Common myeloid progenitor, CD34-positive (primary cell): ENCODE measurements at places on chromosomes 2 and 18.
A peak's percentile ranks its signal among the peaks of the same experiment; 100 is the strongest.

DNA sequence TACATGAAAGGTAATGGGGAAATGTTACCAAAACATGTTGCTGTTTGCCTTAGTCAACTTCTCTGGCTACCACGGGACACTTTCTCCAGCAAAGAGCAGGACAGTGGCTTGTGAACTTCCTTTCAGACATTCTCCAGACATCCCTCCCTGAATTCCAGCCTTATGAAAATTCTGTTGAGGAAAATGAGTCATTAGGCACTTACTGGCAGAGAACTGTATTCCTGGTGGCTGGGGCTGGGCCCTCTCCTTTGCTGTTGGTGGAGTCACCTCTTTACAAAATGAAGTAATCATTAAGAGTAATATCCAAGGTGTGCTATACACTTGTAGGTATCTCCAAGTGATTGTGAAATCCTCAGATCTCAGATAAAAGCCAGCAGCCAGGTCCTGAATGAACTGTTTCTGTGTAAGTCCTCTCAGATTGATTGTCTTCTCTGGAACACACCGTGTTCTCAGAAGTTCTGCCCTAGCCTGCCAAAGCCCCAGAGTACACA is 1.3 kb upstream of the FAP start:
- no peak for DNase-seq

GRCh38 chr18:75875559-75875958 is 448.1 kb upstream of the SMIM21 start:
- no peak for DNase-seq

- DNase-seq, result no peak
Observed at GRCh38 chr2:119276864-119277263, 53.2 kb downstream of the STEAP3 start.

GRCh38 chr18:78595924-78596573 is 383.6 kb upstream of the SALL3 start:
- no peak for DNase-seq

GRCh38 chr2:101770726-101771125 is 73.2 kb downstream of the MAP4K4 start:
- peak; percentile 61 for DNase-seq

DNA sequence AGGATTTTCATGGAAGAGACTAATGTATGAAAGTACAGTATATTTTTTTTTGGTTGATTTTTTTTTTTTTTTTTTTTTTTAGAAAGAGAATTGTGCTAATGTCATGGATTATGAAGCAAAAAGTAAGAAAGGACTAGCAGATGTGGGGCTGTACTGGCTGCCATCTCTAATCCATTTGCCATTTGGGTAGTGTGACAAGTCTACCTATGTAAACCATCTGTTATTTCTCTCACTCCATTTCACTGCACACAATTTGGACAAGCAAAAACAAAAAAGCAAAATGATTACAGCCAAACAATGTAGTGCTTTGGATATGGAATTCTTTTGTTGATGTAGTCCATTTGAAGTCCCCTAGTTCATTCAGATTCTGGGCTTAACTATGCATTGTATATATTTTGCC is 1355.4 kb downstream of the LRP1B start:
- DNase-seq, result no peak

DNA sequence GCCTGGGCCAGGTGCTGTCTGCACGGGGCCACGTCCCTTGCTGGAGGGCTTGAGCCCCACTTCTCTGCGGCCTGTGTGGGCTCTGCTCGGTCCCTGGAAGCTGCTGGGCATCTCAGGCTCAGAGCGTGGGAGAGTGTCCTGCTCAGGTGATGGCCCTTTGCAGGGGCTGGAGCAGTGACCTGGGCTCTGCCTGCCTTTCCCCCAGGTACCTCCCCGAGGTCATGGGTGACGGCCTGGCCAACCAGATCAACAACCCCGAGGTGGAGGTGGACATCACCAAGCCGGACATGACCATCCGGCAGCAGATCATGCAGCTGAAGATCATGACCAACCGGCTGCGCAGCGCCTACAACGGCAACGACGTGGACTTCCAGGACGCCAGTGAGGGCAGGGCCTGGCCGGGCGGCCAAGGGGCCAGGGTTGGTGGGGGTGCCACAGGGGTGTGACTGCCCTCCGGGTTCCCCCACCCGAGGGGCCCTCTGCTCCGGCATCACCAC is 29.9 kb downstream of the GPC1 start:
- DNase-seq, result no peak

DNA sequence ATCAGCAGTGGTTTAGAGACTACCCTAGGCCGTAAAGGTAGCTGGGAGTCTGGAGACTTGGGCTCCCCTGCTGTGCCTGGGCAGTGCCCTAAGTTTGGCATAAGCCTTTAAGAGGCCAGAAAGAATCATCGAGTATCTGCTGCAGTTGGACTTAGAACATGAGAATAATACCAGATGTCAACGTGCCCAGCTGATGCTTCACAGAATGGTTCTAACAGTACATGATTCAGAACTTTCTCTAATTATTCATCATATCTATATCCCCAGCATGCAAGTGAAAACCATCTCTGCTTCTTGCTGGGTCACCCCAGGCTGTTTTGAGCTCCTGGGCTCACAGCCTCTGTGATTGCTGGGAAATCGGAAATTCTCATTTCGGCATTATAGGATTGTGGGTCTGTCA is 118.1 kb downstream of the NCK2 start:
- no peak for DNase-seq

GRCh38 chr2:169714699-169715098 is 18.9 kb upstream of the KLHL23 start:
- DNase-seq, result no peak

- no peak for DNase-seq
Observed at GRCh38 chr2:27376866-27377617, 3.5 kb downstream of the ZNF513 start.

DNA sequence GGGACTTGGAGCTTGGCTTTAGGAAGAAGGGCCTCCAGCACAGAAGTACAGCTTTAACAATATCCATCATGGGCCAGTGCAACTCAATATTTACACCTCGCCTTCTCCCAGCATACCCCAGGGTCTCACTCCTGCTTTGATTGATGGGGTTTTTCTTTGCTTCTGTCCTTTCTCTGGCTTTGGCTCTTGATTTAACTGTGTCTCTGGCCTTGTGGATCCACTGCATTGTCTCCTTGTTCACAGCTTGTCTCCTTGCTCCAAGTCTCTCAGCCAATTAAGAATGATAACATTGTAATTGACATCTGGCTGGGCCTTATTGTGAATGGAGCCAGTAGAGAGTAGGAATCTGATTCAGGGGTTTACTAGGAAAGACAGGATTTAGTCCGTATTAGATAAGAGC is 1019.5 kb downstream of the TMEM182 start:
- no peak for DNase-seq

GRCh38 chr2:139992078-139992477 is 1211.9 kb upstream of the NXPH2 start:
- DNase-seq, result no peak

GRCh38 chr2:223760838-223761502 is 76.4 kb downstream of the AP1S3 start:
- peak; percentile 12 for DNase-seq

- no peak for DNase-seq
Observed at GRCh38 chr2:71846669-71847291, 300.9 kb downstream of the CYP26B1 start.

DNA sequence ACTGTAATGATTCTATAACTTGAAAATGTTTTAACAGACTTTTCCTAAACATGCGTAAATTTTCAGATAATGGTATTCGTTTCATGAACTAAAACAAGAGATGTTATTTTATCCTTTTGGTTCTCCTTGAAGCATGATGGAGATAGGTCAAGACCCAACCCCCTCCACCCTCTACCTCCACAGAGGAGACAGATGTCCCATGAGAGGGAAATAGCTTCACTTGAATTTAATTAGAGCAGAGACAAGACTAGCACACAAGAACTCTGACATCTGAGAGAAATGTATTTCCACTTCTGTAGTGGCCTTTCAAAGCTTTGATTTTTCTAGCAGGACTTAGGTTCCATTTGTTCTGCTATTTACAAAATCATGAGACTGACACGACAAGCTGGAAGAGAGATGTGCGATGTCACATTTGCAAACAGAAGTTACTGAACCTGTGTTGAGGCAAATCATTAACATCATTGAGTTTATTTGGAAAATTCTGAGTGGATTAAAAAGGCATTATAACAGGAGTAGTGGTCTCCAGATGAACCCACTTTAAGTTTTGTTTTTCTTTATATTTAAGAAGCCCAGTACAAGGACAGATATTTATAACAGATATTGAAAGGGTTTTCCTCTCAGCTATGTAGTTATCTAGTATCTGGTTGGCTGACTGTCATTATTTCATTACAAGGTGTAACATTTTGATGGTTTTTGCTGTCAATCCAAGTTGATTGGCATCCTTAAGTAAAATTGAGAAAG is 276.2 kb downstream of the ASXL3 start:
- DNase-seq, result no peak

DNA sequence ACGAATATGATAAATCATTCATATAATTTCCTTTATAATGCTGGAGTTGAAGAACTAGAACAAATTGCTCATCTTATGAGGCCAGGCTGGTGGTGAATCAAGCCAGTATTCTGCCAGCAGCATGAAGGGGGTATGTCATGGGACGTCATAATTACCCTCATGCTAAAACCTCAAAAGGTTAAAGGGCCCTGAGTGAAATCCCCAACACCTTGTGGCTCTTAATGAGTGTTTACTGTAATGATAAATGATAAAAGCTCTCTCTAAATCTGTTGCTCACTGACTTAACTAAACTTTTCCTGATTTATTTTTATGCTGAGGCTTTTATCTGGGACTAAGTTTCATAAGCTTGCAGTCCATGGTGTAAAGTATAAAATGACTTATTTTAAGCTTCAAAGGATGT is 18.3 kb upstream of the NEDD4L start:
- DNase-seq, result no peak

DNA sequence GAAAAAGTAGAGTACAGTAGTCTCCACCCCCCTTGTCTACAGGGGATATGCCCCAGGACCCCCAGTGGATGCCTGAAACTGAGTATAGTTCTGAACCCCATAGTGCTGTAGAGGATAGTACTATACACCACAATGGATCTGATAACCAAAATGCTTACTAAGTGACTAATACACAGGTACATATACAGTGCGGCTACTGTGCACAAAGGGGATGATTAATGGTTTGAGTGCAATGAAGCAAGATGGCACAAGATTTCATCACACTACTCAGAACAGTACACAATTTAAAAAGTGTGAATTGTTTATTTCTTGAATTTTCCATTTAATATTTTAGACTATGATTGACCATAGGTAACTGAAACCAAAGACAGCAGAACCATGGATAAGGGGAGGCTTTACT is 446.9 kb upstream of the NRP2 start:
- DNase-seq, result no peak

DNA sequence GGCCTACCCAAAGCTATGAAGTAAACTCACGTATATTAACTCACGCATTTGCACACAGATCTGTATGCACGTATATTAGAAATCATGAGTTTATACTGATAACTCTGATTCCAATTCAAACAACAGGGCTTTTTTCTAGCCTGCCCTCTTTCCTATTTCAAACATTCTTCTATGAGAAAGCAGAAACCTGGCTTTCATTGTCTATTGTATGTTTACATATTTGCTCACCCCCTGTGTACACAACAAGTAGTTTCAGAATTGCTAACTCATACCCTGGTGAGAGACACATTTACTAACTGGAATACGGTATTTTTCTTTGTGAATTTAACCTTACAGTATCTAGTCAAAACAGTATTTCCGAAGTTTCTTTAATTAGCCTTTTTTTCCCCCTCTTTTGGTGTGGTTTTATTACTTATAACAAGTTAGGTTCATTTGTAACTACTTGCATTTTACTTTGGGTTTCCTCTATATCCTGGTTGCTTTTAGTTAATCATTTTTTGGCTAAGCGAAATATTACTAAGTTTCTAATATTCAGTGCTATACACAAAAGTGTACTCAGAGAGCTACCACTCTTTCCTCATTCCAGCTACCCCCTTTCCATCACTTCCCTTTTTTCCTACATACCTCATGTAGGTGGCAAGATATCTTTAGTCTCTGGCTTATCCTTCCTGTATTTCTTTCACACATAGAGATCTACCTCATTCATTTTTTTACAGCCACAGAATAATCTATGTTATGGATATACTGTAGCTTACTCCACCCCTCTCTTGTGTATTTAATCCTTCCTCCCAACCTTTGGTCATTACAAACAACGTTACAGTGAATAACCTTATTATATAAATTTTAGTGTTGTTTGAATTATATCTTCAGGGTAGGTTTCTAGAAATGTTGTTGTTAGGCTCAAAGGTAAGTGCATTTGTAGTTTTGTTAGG is 112.7 kb upstream of the BCL2L11 start:
- no peak for DNase-seq

- DNase-seq, result no peak
Observed at GRCh38 chr2:49032126-49032525, 122.2 kb downstream of the FSHR start.

DNA sequence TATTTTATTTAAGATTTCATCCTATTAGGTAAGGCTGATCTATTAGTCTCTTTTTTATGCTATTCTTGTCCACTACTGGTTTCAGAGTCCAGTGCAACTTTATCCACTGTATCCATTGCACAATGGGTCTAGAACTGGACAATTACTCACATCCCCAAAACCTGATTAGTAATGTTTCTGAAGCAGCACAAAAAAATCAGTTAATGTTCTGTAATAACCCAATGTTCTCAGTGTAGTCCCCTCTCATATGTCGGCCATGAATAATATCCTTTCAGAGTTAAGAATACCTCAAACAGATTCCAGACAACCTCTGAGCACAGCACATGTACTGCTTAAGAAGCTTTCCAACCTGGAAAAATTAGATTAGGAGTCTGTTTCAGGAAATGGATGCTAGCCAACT is 29.7 kb downstream of the MGAT4A start:
- no peak for DNase-seq

- DNase-seq, result no peak
Observed at GRCh38 chr2:186100636-186101035, 362.0 kb downstream of the FSIP2 start.

DNA sequence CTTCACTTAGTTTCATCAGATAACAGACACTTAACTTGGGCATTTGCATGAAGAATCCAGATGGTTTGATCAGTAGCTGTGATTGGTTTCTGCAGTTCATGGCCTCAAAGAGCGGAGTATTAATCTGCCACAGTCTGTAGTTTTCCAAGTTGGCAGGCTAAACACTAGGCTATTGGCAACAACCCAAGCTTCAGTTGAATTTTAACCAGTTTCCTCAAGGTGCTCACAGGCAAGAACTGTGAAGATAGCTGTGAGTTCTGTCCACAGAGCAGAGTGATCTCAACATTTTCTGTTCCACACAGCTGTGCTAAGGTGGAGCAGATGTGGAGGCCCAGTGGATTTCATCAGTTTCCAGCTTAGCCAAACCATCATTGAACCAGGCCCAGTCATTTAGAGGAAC is 469.5 kb upstream of the LINC00305 start:
- DNase-seq, result no peak

GRCh38 chr2:6474161-6475140 is 391.3 kb downstream of the CMPK2 start:
- DNase-seq, result no peak

GRCh38 chr2:238203973-238204683 is 633 bp upstream of the ILKAP start:
- peak; percentile 55 for DNase-seq

- DNase-seq, result peak; percentile 26
Observed at GRCh38 chr2:20617892-20618467, 32.9 kb downstream of the HS1BP3 start.

GRCh38 chr2:85954590-85955458 is 66.0 kb upstream of the ST3GAL5 start:
- DNase-seq, result no peak

GRCh38 chr2:501130-501529 is 176.1 kb downstream of the TMEM18 start:
- peak; percentile 4 for DNase-seq
